ENCODE measurements at places on chromosomes 3 and 15.

DNA sequence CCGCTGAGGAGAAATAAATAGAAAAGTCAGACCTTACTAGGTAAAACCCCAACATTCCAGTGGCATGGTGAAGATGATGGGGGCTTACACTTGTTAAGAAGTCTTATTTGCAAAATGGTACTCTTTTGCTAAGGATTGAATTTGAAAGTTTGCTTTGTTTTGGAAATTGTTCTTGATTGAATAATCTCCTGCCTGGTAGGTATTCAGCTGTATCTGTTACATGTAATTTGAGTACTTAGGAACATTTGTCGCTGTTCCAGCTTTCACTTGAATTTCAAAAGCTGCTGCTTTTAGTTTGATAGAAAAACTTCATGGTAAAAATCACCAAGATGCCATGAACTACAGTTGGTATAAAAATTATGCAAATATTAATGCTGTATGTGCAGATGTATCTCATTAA, 44.6 kb downstream of the TFG start:
- DNase-seq: no peak

DNA sequence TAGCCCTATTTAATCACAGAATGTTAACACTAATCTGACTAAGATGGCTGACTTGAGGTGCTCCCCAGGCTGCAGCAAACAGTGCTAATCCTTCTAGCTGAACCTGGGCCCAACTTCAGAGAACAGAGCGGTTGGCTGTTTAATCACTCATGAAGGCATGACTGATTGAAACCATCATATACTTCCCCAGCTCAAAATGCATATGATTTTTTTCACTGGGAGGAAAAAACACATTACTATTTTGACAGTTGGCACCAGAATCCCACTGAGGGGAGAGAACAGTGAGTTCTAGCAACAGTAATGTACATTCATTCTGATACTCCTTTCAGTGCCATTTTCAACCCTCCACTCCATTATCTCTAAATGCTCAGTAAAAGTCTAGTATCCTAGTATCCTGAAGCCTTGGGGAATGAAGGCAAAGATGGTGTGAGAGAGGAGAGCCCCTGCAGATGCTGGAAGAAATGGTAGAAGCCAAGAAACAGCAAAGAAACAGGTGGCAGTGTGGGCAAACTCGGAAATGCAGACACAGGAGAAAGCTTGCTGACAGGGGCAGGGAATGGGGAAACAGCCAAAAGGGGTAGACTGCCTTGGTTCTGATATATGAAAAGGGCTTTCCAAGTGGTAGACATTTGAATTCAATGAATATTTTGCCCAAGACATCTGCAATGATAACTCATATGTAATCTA, 34.4 kb upstream of the CASR start:
- DNase-seq: no peak

GRCh38 chr15:25541228-25541627, 102.4 kb upstream of the UBE3A start:
- no peak for DNase-seq

GRCh38 chr3:119222391-119222790, 18.3 kb downstream of the B4GALT4 start:
- no peak for DNase-seq

DNA sequence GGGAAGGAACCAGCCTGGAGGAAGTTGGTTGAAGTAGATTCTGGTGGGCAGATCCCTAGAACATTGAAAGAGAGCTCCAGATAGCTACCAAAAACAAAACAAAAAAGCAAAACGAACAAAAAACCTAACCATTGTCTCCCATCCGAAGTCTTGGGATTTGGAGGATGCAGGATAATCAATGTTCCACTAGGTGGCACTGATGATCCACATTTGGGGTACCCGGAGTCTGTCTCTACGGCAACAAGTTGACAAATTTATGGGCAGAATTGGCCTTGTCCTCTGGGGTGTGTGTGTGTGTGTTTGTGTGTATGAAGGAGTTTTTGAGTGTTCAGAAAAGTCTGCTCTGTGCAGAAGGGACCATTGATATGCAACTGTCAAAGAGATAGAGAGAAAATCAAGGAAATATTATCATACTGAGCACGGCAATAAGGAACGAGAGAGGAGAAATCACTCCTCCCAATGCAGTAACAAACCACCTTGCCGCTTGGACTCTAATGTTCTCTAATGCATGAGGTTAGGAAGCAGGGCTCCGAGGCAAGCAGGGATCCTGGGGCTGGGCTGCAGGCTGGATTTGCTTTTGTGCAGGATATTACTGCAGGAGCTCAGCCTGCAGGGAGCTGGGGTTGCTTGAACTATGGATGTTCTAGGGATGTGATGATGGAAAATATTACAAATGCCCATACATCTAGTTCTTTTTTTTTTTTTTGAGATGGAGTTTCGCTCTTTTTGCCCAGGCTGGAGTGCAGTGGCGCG, 59.8 kb upstream of the KLHL25 start:
- DNase-seq: peak; percentile 20

DNA sequence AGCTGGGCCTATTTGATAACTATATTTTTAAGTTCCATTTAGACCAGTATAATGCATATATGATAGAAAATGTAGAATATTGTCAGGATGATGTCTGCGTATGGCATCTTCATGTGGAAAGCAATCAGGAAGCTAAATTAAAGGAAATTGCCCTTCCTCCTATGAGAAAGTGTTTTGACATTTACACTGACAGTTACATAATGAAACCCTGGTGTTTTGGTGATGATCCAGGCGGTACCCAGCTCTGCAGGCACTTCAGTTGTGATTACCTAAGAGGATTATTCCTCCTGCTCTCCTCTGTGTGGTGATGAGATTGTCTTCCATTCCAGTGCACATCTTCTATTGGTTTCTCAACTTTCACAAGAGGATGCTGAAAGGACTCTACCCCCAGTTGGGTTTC, 126.5 kb upstream of the MITF start:
- no peak for DNase-seq

DNA sequence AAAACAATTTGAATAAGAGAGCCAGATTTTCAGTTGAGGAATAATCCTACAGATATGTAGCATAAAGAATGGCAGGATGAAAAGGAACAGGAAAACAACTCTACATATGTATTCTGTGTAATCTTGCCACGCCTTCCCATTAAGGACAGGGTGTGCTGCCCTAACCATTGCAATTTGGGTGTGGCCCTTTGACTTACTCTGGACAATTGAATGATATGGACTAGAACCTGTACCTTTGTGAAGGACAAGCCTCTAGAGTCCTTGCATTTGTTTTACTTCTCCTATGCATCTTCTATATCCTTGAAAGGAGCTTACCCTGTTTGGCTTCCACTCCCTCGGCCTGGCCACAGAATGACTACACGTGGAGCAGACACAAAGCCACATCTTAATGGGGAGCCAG, 1261.6 kb upstream of the GBE1 start:
- no peak for DNase-seq

- no peak for DNase-seq
Observed at GRCh38 chr3:34183611-34184340, 385.3 kb downstream of the PDCD6IP start.

- DNase-seq: no peak
Observed at GRCh38 chr3:12458901-12459300, 25.4 kb upstream of the TSEN2 start.

GRCh38 chr3:107430214-107430995, 53.2 kb downstream of the CCDC54 start:
- DNase-seq: no peak

DNA sequence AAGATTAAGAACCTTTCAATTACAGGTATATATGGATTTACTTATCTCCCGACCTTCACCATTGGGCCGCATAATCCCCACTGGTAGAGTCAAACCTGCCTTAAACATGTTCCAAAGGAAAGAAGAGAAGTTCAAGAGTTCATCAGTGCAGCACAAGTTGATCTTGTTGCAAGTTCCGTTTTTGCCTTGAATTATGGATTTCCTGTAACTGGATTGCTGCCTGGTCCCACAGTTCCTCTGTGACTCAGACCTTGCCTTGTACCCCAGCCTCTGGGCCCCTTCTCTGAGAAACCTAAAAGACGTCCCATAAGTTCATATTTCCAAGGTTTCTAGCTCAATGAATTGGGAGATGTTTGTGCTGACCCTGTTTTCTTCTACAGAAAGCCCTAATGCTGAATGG, 112.5 kb upstream of the THBS1 start:
- DNase-seq: no peak

DNA sequence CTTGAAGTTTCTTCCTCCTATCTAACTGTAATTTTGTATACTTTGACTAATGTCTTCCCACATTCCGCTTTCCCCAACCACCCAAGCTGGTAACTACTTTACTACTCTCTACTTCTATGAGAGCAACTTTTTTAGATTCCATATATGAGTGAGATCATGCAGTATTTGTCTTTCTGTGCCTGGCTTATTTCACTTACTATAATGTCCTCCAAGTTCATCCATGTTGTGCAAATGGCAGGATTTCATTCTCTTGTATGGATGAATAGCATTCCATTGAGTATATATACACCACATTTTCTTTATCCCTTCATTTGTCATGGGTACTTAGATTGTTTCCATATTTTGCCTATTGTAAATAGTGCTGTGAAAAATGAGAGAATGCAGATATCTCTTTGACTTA, 78.5 kb upstream of the CCNL1 start:
- DNase-seq: no peak

GRCh38 chr15:57406062-57406772, 29.9 kb downstream of the CGNL1 start:
- no peak for DNase-seq

DNA sequence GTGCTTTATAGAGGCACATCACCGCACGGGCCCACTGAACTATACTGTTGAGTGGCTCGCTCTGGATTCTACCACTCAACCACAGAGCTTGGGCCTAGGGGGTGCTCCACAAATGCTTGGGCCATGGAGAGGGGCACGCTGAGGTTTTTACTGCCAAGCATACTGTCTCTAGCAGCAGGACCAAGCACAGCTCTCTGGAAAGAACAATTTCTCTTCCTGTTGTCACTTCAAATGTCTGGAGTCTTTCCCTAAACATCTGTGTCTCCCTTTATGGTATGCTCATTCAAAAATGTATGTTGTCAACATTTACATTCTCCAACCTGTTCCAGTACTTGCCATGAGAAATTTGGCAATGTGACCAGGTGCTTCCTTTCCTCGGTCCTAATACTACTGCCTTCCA, 114.7 kb upstream of the TPM1 start:
- DNase-seq: no peak

- no peak for DNase-seq
Observed at GRCh38 chr3:24616110-24616829, 121.6 kb upstream of the THRB start.

DNA sequence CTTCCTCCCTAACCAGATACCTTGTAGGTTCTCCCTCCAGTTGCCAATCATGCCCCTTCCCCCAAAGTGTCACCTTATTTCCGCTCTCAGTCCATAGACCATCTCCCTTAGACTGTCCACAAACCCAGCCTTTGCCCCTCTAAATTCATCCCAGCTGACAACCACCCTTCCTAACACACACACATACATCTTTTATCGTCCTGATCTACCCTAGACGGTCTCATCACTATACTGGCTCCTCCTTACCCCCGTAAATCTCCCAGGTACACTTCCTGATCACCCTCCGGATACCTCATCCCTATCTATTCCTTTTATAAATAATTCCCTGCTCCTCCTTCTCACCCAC, 828 bp downstream of the THOC7 start:
- no peak for DNase-seq

DNA sequence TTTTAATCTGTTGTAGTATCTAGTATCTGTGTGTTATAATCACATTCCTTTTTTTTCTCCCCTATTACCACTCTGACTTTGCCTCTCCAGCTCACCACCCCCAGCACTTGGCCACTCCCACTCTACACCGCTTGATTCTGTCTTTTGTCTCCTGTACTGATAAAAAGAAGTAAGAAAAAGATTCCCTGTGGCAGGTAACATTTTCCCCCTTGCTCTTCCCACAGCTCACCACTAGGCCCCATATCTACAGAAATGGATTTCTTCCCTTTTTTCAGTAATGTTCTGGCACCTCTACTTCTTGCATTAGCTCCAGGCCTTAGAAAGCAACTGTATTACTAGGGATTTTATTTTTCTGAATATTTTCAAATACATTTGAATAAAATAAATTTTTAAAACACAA, 25.6 kb downstream of the KCNH8 start:
- DNase-seq: no peak

DNA sequence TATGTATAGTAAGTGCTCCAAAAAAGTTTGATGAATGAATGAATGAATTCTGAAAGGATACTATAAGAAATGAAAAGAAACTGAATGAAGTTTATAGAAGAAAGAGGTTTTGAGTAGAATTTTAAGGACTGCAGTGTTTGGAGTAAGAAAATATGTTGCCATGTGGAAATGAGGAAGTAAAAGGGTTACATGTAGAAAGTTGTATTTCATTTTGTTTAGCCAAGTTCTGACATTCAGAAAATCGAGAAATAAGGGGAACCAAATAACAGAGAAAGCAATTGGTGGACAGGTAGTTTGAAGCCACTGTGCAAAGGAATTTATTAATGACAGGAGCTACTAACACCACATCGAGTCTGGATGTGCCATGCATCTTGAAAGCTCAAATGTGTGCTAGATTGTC, 200.7 kb downstream of the SATB1 start:
- no peak for DNase-seq

DNA sequence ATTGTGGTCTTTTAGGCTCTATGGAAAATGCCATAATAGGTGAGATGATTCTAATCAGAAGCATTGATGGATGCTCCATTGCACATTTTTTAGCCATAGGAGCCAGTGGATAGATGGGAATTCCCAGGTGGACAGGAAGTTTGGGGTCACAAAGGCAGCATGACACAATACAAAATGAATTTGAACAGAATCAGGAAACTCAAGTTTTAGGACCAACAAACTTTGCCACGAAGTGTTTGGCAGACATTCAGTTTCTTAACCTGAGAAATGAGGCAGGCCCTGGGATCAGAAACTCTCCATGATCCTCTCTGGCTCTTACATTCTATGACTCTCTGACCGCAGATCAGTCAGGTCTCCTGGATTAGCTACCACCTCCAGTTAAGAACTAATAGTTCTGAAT, 275.4 kb downstream of the TIGIT start:
- no peak for DNase-seq

DNA sequence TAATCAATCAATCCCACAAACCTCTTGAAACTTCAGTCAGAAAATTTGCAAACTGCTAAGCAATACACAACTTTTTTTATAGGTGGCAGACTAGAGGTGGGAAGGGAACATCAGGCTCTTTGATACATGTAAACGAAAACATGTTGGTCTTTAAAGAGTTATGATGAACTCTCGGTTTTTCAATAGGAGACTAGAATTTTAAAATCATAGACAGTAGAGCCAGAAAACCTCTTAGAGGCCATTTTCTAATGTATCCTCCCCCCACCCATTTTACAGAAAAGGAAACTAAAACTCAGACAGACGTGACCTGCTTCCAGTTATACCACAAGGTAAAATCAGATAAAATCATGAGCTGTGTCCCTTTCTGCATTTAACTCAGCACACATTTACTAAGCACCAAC, 179.1 kb upstream of the LPP start:
- DNase-seq: no peak

GRCh38 chr15:69988541-69989225, 109.0 kb downstream of the TLE3 start:
- no peak for DNase-seq

- DNase-seq: no peak
Observed at GRCh38 chr3:40869013-40869412, 330.3 kb upstream of the CTNNB1 start.

All from T-helper 2 cell (primary cell).